ENCODE measurements at places on chromosomes 2 and 18. TPM values are rescaled to one million over a fixed set of nuclear protein-coding genes. Genes with fewer than 3 reads are reported as not detected.

The NTSR2 gene
- polyA plus RNA-seq, result not detected

The ANO7 gene
- 2.4 TPM for polyA plus RNA-seq

DNA sequence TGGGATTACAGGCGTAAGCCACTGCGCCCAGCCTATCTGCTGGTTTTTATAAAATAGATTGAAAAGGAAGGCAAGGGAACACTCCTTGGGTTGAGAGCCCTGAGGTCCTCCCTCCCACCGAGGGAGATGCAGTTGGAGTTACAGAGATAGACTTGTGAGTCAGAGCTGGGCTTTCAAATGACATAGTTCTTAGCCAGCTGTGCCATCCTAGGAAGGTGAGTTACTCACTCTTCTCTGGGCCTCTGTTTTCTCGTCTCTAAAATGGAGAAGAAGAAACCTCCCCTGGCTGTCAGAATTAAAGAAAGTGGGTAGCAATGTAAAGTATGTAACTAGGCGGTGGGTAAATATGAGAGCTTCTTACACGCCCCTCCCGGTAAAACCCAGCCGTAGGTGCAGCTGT is 2.4 kb downstream of the LRRFIP1 start:
- DNase-seq, result no peak

GRCh38 chr18:37184209-37184868 is 355.4 kb downstream of the KIAA1328 start:
- DNase-seq, result no peak

DNA sequence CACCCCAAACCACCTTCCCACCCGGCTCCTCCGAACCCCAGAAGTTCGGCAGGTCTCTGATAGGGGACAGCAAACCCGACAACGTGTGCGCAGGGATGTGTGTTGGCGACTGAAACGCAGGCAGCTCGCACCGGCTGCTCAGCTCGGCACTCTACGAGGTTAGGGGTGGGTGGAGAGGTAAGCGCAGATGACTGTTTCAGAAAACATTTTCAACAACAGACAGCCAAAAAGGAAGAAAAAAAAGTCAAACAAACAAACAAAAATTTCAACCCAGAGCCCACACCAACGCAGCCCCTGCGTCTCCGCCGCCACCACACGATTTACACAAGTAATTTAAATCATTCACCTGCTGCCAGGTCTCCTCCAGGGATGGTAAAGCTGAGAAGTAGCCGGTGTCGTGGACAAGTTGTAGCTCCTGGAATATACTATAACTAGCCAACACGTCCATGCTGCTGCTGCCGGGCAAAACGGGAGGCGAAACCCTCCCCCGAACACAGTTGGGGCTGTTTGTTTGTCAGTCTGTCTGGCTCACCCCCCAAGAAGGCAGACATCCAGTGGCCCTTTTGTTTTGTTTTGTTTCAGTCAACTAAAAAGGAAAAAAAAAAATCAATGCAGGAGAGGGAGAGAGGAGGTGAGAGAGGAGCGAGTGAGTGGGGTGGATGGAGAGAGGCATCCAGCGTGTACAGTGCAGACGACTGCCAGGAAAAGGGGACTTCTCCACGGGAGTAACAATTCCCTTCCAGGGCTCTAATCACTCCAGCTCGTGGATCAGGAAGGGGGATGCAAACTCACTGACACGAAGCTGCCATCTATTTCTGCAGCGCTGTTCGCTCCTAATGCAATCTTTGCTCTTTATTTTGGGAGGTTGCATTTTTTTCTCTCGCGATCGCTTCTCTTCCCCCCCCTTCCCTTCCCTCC is at the start of gene KLF7:
Gene KLF7 (minus strand): TSS at position 828 of the 918 bp plus-strand sequence. CDS start 380 bp downstream, at position 448.
- DNase-seq, result no peak

DNA sequence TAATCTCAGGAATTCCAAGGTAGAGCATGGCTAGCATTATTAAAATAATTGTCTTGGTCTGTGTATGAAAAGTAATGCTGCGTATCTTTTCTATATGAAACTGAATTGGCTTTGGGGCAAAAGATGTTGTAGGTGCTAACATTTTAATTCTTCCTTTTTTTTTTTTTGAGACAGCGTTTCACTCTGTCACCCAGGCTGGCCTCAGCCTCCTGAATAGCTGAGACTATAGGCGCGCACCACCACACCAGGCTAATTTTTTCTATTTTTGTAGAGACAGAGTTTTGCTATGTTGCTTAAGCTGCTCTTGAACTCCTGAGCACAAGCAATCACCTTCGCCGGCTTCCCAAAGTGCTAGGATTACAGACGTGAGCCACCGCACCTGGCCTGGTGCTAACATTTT is 172.6 kb upstream of the STON1 start:
- no peak for DNase-seq

The CENPA gene
- 18.9 TPM for polyA plus RNA-seq

The WNT10A gene
- 0.98 TPM for polyA plus RNA-seq

DNA sequence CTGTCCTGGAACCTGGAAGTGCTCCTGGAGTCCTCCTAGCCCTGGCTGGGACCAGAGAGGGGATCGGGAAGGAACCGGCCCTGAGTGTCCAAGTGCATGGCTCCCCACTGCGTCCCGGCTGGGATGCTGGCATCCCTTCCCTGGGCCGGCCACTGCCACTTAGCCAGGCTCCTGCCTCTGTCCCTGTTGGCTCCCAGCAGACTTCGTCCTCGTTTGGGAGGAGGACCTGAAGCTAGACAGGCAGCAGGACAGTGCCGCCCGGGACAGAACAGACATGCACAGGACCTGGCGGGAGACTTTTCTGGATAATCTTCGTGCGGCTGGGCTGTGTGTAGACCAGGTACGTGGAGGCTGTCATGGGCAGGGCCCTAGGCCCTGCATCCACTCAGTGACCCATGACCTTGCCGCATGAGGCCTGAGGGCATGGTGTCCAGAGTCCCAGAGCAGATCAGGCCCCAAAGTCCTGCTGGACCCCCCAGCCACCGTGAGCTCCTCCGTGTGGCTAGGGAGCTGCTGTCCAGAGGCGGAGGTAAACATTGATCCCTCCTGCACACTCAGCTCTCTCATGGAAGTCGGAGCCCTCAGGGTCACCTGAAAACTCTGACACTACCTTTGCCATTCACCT is 7.1 kb downstream of the ANO7 start:
- no peak for DNase-seq

The COQ10B gene
- polyA plus RNA-seq, result 20.8 TPM

DNA sequence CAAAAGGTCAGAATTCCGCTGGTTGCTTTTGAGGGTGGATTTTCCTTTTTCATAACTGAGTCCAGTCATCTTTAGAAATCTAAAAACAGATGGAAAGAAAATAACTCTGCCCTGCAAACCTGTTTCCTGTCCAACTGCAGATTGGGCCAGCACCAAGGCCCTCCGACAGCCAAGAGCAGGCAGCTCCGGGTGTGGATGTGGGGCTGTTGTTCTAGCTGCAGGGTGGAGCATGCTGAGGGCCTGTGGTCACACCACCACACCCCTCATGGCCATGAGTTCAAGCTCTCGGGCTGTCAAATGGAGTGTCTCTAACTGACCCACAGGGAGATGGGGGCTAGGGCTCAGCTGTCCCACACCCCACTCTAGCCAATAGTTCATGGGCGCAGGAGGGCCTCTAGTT is 69.3 kb upstream of the BZW1 start:
- DNase-seq, result no peak

DNA sequence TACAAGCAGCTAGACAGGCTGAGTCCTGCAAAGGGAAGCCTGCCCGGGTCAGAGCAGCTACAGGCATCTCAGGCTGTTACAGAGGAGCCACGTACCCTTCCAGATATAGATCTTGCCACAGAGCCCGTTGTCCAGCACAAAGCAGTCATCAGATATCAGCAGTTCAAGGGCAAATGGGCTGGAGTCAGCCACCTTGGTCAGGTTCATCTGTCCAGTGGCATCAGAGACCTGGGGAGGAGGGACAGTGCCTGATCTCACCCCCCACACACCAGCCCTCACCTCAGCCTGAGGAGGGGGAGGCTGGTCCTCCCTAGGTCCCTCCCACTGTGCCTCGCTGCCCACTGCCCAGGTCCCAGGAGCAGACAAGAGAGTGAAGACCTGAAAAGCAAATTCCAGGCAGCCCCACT is 12.2 kb downstream of the CAPG start:
- DNase-seq, result no peak

DNA sequence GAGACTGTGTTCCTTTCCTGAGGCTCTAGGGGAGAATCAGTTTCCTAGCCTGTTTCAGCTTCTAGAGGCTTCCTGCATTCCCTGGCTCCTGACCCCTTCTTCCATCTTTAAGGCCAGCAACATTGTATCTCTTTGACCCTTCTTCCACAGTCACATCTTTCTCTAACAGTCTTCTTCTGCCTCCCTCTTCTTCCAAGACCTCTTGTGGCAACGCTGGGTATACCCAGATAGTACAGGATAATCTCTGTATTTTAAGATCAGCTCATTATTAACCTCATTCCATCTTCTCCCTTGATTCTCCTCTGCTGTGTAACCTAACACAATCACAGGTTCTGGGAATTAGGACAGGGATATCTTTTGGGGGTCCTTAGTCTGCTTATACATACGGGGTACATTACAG is 8.9 kb upstream of the MYL12A start:
- no peak for DNase-seq

The MYO3B gene
- 7.7 TPM for polyA plus RNA-seq

The CCDC141 gene
- polyA plus RNA-seq, result 0.15 TPM

GRCh38 chr18:58980991-58981390 is 116.3 kb downstream of the ZNF532 start:
- DNase-seq, result no peak

DNA sequence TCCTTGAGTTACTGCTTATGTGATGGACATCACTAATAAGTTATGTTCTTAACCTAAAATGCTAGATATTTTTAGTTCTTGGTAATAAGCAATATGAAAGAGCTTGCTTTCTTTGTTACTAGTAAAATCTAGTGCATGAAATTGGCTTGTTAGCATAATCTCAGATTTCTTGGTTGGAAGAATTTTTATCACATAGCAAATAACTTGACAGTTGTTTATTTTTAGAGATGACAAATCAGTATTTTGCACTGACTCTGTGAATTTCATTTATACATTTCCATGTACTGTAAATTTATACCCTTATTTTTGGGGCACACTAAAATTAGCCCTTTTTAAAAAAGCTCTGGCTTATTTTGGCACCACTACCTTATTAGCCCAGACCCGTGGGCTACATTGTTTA is 45.6 kb downstream of the LCLAT1 start:
- DNase-seq, result no peak

DNA sequence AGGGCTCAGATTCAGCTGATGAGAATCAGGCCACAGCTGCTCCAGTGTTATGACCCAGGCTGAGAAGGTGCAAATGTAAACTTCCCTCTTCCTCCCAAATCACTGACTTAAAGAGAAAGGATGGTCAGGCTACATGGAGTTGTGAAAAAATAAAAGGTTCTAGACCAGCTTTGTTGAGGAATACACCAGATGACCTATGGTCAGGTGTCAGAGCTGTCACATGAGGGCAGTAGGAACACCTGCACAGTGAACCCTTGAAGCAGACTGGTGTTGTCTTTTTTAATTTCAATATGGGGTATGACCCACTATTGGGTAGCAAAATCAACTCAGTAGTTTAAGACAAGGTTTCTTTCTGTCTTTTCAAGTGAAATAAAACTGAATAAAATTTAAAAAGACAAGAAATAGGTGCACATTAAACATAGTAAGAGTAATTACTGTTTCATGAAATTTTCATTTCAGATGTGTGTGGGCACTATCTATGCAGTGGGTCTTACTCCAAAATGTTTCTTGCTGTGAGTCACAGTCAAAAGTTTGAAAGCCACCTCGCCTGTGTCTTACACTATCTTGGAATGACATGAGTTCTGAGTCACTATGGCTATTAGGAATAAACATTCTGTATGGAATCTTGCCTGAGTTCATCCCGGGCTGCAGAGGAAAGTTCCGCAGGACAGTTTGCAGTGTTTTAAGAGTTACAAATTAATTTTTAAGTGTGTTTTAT is 83.6 kb downstream of the ACVR1 start:
- DNase-seq, result no peak

The L3MBTL4 gene
- polyA plus RNA-seq, result 6.2 TPM

- DNase-seq, result no peak
These were observed 78.6 kb downstream of the HAUS1 start for GRCh38 chr18:46182633-46183358.

DNA sequence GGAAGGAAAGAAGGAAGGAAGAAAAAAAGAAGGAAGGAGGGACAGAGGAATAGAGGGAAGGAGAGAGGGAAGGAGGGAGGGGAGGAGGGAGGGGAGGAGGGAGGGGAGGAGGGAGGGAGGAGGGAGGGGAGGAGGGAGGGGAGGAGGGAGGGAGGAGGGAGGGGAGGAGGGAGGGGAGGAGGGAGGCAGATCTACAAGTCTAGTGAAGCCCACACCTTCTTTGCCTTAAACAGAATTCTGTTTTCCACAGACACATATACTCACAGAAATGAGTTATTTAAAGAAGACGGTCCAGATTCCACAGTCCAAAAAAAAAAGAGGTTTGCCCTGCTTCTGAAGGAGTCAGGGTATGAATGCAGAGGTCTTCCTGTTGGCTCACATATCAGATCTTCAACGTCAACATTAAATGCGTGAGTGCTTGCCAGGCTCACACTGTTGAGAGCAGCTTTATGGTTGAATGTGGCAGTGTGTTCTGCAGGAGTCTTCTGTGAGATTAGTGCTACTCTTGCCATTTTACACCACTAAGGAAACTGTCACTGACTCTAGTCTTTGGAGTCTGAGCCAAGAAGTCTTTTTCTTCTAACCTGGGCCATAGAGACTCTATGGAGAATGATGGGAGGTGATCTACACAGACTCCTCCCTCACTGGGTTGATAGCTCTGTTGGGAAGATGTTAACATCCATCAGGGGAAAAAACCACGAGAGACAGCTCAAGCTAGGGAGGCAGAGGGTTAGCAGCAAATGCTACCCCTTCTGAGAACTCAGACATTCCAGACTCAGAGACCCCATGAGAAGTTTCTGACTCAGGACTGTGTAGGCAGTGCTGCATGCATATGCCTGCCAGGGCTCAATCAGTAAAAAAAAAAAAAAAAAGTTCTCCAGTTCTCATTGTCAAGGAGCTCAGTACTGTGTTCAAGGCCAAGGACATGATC is 23.3 kb downstream of the PAX8 start:
- DNase-seq, result no peak

The HOXD4 gene
- polyA plus RNA-seq, result 41.7 TPM

The TMEM163 gene
- polyA plus RNA-seq, result 1.3 TPM

DNA sequence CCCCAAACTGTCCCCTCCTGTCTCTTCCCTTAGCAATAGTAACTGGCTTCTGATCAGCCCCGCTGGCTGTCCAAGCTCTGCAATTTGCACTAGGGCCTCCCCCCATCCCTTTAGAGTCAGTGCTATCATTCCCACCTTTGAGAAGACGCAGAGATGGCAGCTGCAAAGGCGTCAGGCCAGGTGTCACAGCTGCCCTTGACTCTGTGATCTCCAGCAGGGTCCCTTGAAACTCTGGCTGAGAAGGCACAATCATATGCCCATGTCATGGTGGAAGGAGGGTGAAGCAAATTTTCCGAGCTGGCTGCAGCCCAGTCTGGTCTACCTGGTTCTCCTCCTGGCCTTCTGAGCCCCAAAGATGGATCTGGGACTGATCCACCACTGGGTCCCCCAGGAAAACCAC is 49.2 kb upstream of the TEX51 start:
- DNase-seq, result no peak

DNA sequence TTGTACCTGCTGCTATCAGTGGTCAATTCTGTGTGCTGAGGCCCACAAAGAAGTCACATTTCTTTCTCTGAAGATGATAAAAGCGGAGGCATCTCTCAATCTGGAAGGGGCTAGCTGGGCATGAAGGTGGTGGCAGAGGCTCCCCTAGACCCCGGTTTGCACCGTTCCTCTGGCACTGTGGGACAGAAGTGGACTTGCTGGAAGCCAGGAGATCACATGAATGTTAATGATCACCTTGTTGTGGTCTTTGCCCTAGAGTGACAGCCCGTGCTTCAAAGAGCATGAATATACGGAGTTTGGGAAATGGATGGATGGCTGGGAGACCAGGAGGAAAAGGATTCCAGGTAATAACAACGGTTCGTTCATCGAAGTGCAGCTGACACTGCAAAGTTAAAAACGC is 20.2 kb downstream of the ALLC start:
- no peak for DNase-seq
